Glutamatergic neuron (in vitro differentiated cells): ENCODE measurements at places on chromosomes 7 and 10. TPM values are rescaled to one million over a fixed set of nuclear protein-coding genes. Genes with fewer than 3 reads are reported as not detected.

HOXA4 gene
- total RNA-seq, result not detected

PRSS37 gene
- total RNA-seq, result not detected

MYO1G gene
- total RNA-seq, result 0.54 TPM

AZGP1 gene
- 0.44 TPM for total RNA-seq

KIFBP gene
- total RNA-seq, result 45.3 TPM
